Activated CD4-positive, CD25-positive, alpha-beta regulatory T cell (primary cell): ENCODE measurements at places on chromosomes 3 and 15.

DNA sequence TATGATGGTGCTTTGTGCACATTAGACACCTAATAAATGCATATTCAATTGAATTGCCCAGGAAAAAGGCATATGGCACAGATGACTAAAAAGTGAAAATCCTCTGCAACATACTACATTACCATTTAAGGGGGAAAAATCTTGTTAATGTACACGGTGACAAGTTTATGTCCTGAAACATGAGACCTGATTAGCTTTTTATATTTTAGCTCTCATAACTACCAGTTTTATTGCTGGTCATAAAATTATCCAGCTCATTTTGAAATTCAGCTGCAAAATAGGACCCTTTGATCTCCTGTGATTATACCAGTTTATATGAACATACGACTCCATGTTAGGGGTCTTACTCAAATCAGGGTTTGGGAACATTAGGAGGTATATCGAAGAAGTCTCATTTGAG is 684.6 kb upstream of the CCDC54 start:
- no peak for DNase-seq

DNA sequence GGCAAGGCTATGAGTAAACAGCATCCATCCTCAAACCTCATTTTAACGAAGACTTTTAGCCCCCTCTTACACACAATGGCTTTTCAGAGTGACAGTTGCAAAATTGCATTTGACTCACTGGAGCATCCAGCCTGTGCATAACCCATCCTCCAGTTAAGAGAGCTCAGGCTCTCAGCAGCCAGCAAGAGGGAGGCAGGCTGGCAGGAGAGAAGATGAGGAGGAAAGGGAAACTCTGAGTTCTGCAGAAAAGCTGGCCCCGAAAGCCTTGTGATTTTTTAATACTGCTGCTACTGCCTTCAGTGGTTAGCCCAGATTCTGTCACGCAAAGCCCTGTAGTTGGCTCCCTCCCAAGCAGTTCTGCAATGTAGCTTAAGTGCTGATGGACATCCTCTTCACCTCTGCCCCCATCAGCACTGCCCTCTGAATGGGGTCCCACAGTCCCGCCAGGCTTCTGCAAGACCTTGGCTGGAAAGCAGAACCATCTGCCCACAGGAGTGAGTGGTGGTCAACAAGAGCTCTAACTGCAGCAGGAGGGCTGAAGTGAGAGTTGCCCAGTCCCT is 371.3 kb downstream of the EPHB1 start:
- no peak for DNase-seq

DNA sequence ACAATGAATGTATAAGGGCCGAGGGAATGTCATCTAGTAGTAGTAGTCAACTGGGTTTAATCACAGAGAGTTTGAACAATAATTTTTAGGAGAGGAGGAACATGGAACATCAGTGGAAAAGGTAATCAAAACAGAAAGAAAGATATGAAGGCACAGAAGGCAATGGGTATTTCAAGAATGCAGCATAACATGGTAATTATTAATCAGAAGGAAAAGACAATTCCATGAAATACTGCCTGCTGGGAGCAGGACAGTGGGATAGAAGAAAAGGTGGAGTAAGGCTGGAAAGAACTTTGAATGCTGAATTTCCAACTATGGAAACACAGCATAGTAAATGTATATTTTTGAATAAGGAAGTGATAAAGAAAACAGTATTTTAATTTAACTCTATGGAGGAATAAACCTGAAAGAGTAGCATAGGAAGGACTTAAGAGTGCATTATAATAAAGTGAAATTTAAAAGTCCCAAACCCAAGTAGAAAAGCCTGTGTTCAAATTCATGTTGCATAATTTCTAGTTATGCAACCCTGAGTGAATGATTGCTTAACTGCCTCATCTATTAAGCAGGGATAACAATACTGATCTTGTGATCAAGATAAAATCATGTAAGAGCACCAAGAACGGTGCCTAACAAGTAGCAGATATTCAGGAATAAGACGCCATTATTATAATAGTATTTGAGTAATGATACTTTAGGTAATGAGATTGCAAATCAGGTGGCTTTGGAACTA is 357.7 kb downstream of the TBC1D5 start:
- no peak for DNase-seq

GRCh38 chr3:121018917-121019321 is 110.9 kb downstream of the STXBP5L start:
- DNase-seq: no peak

GRCh38 chr15:33320017-33320416 is 9.2 kb downstream of the RYR3 start:
- no peak for DNase-seq

DNA sequence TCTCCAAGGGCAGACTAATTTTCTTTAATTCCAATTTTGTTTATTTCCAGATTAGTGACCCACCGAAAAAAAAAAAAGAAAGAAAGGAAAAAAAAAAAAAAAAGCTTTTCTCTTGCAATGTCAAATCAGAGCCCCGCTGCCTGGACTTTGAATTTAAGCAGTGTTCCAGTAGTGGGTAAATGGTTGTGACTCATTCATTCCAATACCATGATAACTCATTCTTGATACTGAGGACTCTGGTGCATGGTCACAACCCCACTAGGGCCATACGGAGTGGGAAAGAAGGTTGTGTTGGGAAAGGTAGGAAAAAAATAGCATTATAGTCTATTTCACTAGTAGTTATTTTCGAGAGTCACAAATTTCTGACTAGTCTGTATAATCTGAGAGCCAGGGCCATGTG is 59.1 kb upstream of the COL8A1 start:
- no peak for DNase-seq

- DNase-seq: peak; percentile 8
Measured at GRCh38 chr3:36868614-36869436, 76.0 kb downstream of the TRANK1 start.

DNA sequence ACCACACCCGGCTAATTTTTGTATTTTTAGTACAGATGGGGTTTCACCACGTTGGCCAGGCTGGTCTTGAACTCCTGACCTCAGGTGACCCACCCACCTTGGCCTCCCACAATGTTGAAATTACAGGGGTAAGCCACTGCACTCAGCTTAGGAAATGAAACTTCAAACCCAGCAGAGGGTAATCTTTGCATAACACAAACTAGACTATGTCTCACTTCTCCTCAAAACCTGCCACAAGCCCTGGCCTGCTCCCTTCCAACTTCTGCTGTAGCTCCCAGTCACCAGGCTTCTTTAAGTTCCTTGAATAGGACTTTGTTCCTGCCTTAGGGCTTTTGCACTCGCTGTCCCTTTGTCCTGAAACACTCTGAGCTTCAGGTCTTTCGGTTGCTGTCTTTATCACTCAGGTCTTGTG is 39.2 kb upstream of the SEMA4B start:
- no peak for DNase-seq

DNA sequence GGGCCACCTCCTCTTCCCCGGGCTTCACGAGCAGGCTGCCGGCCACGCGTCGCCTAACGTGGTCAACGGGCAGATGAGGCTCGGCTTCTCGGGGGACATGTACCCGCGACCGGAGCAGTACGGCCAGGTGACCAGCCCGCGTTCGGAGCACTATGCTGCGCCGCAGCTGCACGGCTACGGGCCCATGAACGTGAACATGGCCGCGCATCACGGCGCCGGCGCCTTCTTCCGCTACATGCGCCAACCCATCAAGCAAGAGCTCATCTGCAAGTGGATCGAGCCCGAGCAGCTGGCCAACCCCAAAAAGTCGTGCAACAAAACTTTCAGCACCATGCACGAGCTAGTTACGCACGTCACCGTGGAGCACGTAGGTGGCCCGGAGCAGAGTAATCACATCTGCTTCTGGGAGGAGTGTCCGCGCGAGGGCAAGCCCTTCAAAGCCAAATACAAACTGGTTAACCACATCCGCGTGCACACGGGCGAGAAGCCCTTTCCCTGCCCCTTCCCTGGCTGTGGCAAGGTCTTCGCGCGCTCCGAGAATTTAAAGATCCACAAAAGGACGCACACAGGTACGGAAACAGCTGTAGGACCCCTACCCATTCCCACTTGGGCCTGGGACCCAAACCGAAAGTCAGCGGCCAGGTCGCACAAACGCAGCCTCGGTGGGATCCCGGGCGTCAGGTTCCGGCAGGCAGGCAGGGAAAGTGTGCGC is 1.5 kb downstream of the ZIC1 start:
- no peak for DNase-seq

DNA sequence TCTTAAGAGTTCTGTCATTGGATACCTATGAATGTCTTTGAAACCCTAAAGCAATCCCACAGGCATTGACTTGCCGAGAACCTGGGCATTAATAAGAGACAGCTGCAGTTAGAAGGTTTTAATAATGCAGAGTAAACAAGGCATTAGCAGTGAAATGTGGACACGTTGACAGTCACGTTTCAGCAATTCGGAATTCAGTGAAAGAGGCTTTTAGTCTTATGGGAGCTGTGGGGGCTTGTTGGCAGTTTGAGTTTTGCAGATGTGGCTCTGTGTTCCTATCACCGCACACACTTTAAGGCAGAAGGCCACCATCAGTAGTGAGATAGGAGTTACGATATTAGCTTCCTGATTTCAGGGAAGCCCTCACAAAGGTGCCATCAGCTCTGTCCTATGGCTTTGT is 145.2 kb upstream of the NUDT16 start:
- DNase-seq: no peak

- no peak for DNase-seq
Measured at GRCh38 chr3:52070724-52071621, 14.6 kb upstream of the DUSP7 start.

- no peak for DNase-seq
Measured at GRCh38 chr15:75154461-75155062, 47.1 kb upstream of the C15orf39 start.

DNA sequence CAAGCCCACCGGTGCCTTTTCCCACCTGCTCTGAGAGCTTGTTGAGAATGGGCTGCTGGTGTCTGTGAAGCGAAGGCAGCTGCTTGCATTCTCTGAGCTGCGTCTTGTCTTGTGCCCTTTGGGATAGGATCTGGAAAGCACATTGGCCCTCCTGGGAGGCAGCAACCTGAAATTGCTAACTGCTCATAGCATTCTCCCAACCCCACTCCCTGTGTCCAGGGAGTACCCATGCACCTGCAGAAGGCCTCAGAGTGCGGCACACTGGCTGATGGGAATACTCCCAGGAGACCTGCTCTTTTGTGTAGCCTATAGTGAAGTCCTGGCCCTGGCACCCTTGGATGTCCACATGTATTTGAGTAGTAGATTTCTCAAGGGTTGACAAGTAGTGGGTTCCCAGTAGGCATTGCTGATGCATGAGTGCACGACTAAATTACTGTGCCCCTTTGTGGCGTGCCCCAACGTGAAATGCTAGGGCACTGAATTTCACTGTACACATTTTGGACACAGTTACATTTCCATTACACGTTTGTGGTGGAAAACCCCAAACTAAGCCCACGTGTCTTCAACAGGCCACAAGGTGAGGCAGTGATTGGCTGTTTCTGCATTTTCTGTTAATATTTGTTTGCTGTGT is 3.7 kb downstream of the EPHB1 start:
- DNase-seq: no peak

DNA sequence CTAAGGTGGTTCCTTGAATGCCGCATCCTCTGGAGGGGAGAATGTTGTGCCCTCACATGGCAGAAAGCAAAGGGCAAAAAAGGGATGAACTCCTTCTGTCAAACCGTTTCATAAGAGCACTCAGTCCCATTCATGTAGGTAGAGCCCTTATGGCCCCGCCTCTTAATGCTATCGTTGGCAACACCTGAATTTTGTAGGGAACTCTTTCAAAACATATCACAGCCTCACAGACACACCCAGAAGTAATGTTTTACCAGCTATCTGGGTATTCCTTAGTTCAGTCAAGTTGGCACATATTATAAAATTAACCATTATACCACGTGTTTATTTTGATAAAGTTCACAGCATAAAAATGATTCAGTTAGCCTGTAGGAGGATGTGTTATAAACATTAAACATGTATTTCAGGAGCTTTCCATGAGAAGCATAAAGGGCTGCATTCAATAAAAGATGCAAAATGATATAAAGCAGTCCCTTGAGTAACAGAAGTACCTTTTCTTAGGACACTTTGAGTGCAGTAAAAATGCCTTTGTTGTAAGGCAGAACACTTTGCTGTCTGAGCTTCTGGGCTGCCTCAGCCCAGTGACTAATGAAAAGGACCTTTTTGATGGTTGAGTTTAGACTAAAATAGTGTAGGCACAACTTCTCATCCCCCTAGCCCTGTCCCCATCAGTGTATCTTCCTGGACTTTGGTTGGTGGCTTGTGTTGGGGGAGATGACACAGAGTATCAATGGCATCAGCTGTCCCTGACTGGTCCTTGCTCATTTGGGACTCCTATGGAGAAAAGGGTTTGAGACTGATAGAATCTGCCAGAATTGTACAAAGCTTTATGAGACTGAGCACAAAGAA is 263.5 kb upstream of the TPRG1 start:
- DNase-seq: no peak

- no peak for DNase-seq
Measured at GRCh38 chr3:31433679-31433992, 99.1 kb upstream of the STT3B start.

DNA sequence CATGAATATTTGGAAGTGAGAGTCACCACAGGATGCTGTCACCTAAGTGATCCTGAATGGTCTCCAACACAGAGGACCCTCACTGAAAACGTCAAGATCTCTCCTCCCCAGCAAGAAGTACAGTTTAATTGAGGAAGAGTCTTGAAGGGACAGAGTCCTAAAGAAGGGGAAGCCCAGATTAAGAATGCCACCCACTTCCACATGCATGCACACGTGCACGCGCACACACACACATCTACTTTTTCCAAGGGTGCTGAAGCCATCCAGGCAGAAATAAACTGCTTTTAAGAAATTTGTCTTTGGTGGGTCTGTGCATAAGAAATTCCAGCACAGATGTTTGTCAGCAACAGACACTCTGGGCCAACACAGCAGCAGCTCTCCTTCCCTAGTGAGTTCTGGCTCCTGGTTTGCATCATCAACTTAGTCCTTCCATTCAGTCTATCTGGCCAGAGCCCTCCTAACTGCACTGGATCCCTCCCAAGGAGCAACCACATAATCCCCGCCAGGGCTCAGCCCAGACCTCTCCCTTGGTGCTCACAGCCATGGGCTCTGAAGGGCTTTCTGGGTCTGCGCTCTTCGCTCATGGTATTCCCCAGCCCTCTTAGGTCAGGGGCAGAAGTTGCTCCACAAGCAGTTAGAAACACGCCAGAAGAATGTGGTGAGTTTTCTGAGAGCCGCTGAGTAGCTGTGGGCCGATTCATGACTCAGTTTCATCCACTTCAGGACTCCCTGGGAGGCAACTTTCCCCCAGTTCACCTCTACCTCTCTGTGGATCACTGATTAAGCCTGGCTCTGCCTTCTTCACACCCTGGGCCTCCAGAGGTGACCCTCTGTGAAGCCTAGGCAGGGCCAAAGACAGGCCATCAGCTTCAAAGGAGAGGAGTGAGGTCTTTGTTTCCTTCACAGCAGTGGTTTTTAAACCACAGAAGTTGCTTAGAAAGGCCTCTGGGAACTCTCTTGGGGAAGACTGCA is 132.6 kb upstream of the LIPC start:
- no peak for DNase-seq

- no peak for DNase-seq
Measured at GRCh38 chr3:10370429-10370828, 49.5 kb upstream of the SEC13 start.

DNA sequence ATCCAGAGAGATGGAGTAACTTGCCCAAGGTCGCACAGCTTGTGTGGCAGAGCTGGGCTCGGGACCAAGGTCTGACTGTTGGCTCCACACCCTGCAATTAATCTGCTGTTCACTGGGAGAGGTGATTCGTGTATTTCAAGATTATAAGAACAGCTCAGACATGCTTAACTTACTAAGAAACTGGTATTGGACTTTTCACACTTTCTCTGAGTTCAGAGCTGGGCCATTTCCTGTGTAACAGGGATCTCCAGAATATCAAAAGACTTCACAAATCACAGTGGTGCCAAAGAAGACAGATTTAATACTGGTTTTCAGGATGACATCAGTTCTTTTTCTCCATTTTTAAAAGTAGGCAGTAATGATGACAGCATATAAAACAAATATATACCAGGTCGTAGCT is 156.8 kb upstream of the UBE2E1 start:
- DNase-seq: no peak
